ENCODE measurements at places on chromosomes 5 and 9. TPM values are rescaled to one million over a fixed set of nuclear protein-coding genes. Genes with fewer than 3 reads are reported as not detected.

Gene SPOCK1
- total RNA-seq = 30.3 TPM

Gene ZBTB34
- total RNA-seq = 7.2 TPM

Gene LOX
- total RNA-seq = 33.4 TPM

Gene OLFML2A
- total RNA-seq = 33.7 TPM

Gene ANKRD34B
- total RNA-seq = not detected

Gene NSUN2
- 36.5 TPM for total RNA-seq

Gene GARIN3
- total RNA-seq = not detected

Gene GGTA1
- under 0.01 TPM for total RNA-seq

Gene GADD45G
- total RNA-seq = 2.3 TPM

Gene TEK
- total RNA-seq = 0.51 TPM

Gene KIF24
- 0.51 TPM for total RNA-seq

Gene PTGER4
- total RNA-seq = 5.4 TPM

Gene SPATA31A3
- not detected for total RNA-seq

Gene SH3GL2
- total RNA-seq = under 0.01 TPM

Gene CCDC69
- total RNA-seq = 4.0 TPM

Gene RAB3C
- total RNA-seq = not detected

Gene ACSL6
- total RNA-seq = 0.26 TPM

Gene SECISBP2
- total RNA-seq = 33.0 TPM

Measured in fibroblast of lung (primary cell).